T-helper 17 cell (primary cell): ENCODE measurements at places on chromosomes 4 and X.

GRCh38 chr4:155734065-155734464 is 24.8 kb upstream of the GUCY1B1 start:
- no peaks in the 10 kb centered on the region for H3K36me3 ChIP-seq
- H3K27me3 ChIP-seq, result peaks cover 6% of the 10 kb centered on the region
- H3K27ac ChIP-seq, result no peak overlapping the region
- no peak for DNase-seq
- no peak overlapping the region for H3K4me3 ChIP-seq

- no peak for DNase-seq
- no peaks in the 10 kb centered on the region for H3K36me3 ChIP-seq
- no peaks in the 10 kb centered on the region for H3K27me3 ChIP-seq
- no peak overlapping the region for H3K27ac ChIP-seq
- H3K4me3 ChIP-seq, result no peak overlapping the region
These were observed 108.7 kb downstream of the IQCM start for GRCh38 chr4:149706942-149707341.

- no peak overlapping the region for H3K4me3 ChIP-seq
- DNase-seq, result no peak
These were observed 37.1 kb upstream of the INPP4B start for GRCh38 chr4:142883040-142883832.

DNA sequence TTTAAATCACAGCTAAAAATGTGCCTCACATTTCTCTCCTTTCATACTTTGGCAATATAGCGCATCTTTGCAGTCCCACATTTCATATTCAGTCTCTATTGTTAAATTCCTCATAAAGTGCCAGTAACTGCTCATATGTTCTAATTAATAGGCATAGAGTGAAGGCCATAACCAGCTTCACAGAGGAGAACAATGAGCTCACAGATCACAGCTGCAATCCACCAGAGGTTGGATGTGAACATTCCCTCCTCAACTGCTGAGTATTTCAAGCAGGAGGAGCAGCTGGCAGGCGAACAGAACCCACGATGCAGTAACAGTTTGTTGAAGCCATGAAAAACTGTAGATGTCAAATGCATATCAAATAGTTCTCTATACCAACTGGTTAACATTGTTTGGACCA is 2088.7 kb upstream of the AGA start:
- no peak overlapping the region for H3K27ac ChIP-seq
- no peaks in the 10 kb centered on the region for H3K36me3 ChIP-seq
- H3K4me3 ChIP-seq, result no peak overlapping the region
- no peak for DNase-seq
- H3K27me3 ChIP-seq, result no peaks in the 10 kb centered on the region
- H3K4me1 ChIP-seq, result no peaks in the 10 kb centered on the region

GRCh38 chr4:79064806-79065205 is 125.6 kb upstream of the PAQR3 start:
- H3K36me3 ChIP-seq, result no peaks in the 10 kb centered on the region
- H3K4me3 ChIP-seq, result no peak overlapping the region
- no peaks in the 10 kb centered on the region for H3K4me1 ChIP-seq

DNA sequence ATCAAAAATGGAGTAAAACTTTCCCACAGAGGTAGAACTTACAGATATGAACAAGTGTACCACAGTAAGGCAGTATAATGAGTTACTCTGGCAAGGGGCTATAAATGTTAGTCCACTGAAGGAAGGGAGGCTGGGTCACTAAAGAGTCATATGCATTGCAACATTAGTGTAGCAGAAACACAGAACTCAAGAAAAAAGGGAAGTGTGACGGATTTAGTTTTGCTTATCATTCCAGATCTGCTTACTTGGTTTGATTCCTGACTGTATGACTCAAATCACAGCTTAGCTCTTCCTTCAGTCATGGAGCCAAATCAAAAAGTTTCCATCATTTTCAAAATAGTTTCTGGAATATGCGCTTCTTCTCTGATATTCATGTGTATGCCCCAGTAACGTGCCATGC is 148.7 kb downstream of the FSTL5 start:
- H3K4me3 ChIP-seq, result no peak overlapping the region
- no peak overlapping the region for H3K27ac ChIP-seq
- no peaks in the 10 kb centered on the region for H3K36me3 ChIP-seq
- H3K4me1 ChIP-seq, result no peaks in the 10 kb centered on the region

- H3K27ac ChIP-seq, result no peak overlapping the region
- no peaks in the 10 kb centered on the region for H3K36me3 ChIP-seq
- H3K4me3 ChIP-seq, result no peak overlapping the region
These were observed 431.9 kb downstream of the SPOCK3 start for GRCh38 chr4:166802346-166802745.

- no peak overlapping the region for H3K27ac ChIP-seq
- H3K36me3 ChIP-seq, result no peaks in the 10 kb centered on the region
- no peaks in the 10 kb centered on the region for H3K4me1 ChIP-seq
- no peaks in the 10 kb centered on the region for H3K27me3 ChIP-seq
These were observed 154.5 kb downstream of the FANCB start for GRCh38 chrX:14718403-14718802.

GRCh38 chrX:130981836-130982235 is 76.3 kb upstream of the ARHGAP36 start:
- no peaks in the 10 kb centered on the region for H3K36me3 ChIP-seq
- DNase-seq, result no peak
- H3K4me1 ChIP-seq, result no peaks in the 10 kb centered on the region
- H3K4me3 ChIP-seq, result no peak overlapping the region

- no peaks in the 10 kb centered on the region for H3K27me3 ChIP-seq
- no peaks in the 10 kb centered on the region for H3K36me3 ChIP-seq
- no peak for DNase-seq
These were observed 2.3 kb upstream of the SOWAHD start for GRCh38 chrX:119755981-119756533.

GRCh38 chr4:184359888-184360287 is 114.5 kb downstream of the IRF2 start:
- H3K4me3 ChIP-seq, result no peak overlapping the region
- H3K27me3 ChIP-seq, result no peaks in the 10 kb centered on the region
- no peak for DNase-seq
- H3K27ac ChIP-seq, result no peak overlapping the region
- no peaks in the 10 kb centered on the region for H3K4me1 ChIP-seq
- no peaks in the 10 kb centered on the region for H3K36me3 ChIP-seq
